ENCODE measurements at places on chromosomes 16 and 17.
A peak's percentile ranks its signal among the peaks of the same experiment; 100 is the strongest.

GRCh38 chr17:80780381-80781198, 211.1 kb upstream of the CHMP6 start:
- no peak for DNase-seq

- no peak for DNase-seq
These were observed 4.2 kb downstream of the PSKH1 start for GRCh38 chr16:67897231-67897630.

- DNase-seq = peak; percentile 62
These were observed 44.1 kb downstream of the MIS12 start for GRCh38 chr17:5530265-5531084.

DNA sequence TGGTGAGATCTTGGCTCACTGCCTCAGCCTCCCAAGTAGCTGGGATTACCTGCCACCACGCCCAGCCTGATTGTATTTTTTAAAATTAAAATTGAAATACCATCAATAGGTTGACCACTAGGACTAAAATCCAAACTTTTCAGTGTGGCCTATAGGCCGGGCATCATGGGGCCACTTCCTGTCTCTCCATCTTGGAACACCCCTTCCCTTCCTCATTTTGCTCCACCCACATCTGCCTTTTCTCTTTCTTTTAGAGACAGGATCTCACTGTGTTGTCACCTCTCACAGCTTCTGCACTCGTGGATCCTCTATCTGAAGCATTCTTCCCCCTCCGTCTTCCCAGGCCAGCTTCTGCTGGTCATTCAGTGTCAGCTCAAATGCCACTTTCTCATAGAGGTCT, 57.0 kb downstream of the BMERB1 start:
- peak; percentile 55 for DNase-seq

Measured in suppressor macrophage treated with lipopolysaccharide for 1 hour (primary cell).